Mammary epithelial cell (primary cell): ENCODE measurements at places on chromosomes 1 and 21. TPM values are rescaled to one million over a fixed set of nuclear protein-coding genes. Genes with fewer than 3 reads are reported as not detected.

Gene RGS1
- not detected in 2 replicates for total RNA-seq

Gene RHOU
- 0.14 and 0.40 TPM in 2 replicates for total RNA-seq

Gene F13B
- total RNA-seq: not detected in 2 replicates

Gene PLEKHN1
- 25.6 and 28.6 TPM in 2 replicates for total RNA-seq

Gene CCDC30
- 0.66 and 1.4 TPM in 2 replicates for total RNA-seq

Gene CRP
- not detected in 2 replicates for total RNA-seq

Gene OR6K2
- total RNA-seq: not detected in 2 replicates

Gene SV2A
- 4.0 TPM for total RNA-seq

Gene SPRR3
- total RNA-seq: not detected in 2 replicates

Gene VWA5B1
- total RNA-seq: not detected

Gene ASAP3
- 20.1 and 22.0 TPM in 2 replicates for total RNA-seq

Gene CLDN17
- total RNA-seq: not detected in 2 replicates

Gene CATSPERE
- total RNA-seq: 1.2 TPM

Gene CBS
- 65.5 TPM for total RNA-seq

Gene CHI3L1
- total RNA-seq: not detected in 2 replicates

Gene MAN1C1
- total RNA-seq: 0.07 and 0.08 TPM in 2 replicates

Gene COL8A2
- total RNA-seq: 0.94 and 1.0 TPM in 2 replicates
